ENCODE measurements at places on chromosomes 3 and 15.

GRCh38 chr15:41879321-41879845, 14.5 kb downstream of the SPTBN5 start:
- DNase-seq = no peak

GRCh38 chr3:20015525-20015924, 3.5 kb upstream of the PP2D1 start:
- no peak for DNase-seq

GRCh38 chr3:122993124-122993978, 34.2 kb downstream of the SEMA5B start:
- peak; percentile 83 for DNase-seq

DNA sequence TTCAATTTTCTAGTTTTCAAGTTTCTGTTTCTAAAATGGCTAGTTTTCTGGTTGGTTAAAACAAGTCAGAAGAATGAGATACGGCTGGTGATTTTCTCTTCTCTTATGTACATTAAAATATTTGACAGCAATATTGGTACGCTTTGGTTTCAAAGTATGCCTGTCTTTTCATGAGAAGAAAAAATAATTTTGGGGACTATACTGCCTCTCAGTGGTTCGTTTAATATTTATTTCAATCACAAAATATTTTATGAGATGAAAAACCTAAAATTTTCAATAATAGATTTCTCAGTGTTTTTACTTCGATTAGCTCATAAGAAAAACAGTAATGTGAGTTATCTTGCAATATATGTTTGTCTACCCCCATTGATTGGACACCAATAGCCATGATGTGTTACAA, 72.8 kb upstream of the AADACL2 start:
- no peak for DNase-seq

- DNase-seq = no peak
Measured at GRCh38 chr3:52503788-52504424, 8.8 kb downstream of the STAB1 start.

GRCh38 chr3:31462050-31462569, 70.6 kb upstream of the STT3B start:
- DNase-seq = no peak

DNA sequence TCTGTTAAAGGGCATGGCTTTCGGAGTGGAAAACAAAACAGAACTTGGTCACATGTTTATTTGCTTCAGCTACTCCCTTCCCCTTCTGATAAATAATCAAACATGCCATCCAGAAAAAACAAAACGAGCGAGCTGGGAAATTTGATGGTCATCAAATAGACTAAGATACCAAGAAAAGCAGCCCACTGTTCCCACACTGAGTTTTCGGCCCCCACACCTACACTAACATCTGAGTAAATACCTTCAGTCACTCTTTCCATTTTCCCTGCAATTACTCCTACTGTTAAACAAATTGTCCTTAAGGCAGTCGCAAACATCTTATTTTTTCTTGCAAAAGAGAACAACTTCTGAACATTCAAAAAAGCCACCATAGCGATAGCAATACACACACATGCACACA, 454.6 kb downstream of the FOXP1 start:
- no peak for DNase-seq

DNA sequence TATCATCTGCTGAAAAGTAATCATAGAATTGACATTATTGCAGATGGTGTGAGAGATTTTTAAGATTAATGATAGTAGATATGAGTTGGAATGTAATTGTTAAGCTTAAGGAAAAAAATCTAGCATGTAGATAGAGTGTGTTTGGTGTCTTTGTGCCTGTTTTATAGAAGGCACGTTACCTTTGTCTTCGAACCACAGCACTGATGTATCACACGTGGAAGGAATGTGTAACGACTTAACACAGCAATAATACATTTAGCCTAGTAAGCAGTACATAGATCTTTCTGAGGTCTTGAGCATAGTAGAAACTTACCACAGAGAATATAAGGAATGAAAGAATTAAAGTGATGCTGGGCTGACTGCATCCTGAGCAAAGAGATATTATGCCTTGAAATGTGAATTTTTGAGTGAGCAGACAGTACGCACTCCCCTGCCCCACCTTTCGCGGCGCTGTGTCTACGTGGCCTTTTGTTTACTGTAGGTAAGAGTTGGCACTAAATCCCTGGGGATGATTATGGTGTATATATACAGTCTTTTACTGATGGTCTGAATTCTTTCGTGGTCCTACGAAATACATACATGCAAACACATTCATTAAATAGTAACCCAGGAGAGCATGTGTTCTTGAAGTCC, 217.6 kb upstream of the TOPAZ1 start:
- no peak for DNase-seq

GRCh38 chr3:18424729-18425640, at the start of gene SATB1:
SATB1 (minus strand) TSS chr3:18425339; CDS start chr3:18420967, 4,372 bp downstream.
- DNase-seq = peak; percentile 85

DNA sequence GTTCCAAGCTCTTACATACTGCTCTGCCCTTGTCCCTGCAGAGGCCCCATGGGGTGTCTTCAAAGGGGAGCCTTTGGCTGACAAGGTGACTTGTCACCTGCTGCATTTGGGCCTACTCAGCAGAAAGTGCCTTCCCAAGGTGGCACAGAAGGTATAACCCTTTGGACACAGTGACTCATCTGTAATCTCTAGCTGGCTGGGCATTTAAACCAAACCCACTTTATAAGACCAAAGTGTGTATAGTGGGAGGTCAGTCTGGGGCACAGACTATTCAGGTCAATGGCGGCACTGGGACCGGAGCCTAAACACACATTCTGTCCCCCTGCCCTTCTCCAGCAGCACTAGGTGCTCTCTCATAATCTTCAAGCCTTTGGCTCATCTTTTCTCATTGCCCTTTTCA, 35.1 kb downstream of the GJD2 start:
- DNase-seq = no peak

GRCh38 chr15:35630985-35631384, 85.0 kb upstream of the DPH6 start:
- DNase-seq = no peak

DNA sequence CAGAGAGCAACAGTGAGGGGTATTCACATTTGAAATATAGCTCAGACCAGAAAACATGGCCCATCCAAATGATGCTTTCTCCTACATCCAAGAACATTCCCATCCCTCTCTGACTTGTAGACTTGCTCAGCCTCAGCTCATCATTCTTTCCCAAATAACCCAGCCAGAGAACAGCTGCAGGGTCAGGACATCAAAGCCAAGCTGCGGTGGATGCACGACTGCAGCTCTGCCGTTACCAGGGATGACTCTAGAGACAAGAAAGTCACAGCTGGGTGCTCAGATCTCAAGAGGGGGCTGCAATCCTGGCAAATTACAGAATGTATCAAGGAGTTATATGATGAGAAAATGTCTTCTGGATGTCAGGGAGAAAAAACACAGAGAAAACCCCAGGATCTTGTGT, 944.3 kb downstream of the NTRK3 start:
- DNase-seq = no peak

DNA sequence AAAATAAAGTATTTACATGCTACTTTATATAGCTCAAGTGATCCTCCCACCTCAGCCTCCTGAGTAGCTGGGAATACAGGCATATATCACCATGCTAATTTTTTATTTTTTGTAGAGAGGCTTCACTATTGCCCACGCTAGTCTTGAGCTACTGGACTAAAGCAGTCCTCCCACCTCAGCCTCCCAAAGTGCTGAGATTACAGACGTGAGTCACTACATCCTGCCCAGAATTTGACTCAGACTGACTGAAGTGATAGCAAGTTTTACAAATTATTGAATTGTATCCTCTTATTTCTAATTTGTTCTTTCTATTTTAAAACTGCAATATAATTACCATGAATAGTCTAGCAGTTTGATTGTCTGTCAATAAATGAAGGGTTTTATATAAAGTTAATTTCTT, 210.3 kb upstream of the CGNL1 start:
- no peak for DNase-seq

GRCh38 chr3:105747060-105747541, 121.7 kb downstream of the CBLB start:
- no peak for DNase-seq

- no peak for DNase-seq
Measured at GRCh38 chr15:27820232-27820631, 278.9 kb downstream of the OCA2 start.

DNA sequence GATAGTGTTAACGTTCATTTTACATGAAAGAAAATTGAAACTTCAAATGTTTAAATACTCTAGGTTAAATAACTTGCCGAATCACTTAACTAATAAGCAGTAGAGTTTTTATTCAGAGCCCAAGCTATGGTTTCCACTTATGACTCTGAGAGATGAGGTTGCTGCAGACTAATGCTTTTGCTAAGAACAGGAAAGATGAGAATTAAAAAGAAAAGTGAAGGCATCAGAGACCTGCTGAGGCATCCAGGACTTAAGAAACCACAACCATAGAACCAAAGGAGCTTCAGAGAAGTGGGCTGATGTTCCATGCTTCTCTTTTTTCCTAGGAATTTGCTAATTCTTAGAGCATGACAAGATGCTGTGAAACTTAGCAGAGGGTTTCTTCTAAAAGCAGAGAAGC, 9.5 kb downstream of the HMG20A start:
- no peak for DNase-seq

- DNase-seq = no peak
Measured at GRCh38 chr15:31219221-31219620, 107.4 kb upstream of the KLF13 start.

- peak; percentile 14 for DNase-seq
Measured at GRCh38 chr3:53816425-53816824, 29.8 kb downstream of the CHDH start.

DNA sequence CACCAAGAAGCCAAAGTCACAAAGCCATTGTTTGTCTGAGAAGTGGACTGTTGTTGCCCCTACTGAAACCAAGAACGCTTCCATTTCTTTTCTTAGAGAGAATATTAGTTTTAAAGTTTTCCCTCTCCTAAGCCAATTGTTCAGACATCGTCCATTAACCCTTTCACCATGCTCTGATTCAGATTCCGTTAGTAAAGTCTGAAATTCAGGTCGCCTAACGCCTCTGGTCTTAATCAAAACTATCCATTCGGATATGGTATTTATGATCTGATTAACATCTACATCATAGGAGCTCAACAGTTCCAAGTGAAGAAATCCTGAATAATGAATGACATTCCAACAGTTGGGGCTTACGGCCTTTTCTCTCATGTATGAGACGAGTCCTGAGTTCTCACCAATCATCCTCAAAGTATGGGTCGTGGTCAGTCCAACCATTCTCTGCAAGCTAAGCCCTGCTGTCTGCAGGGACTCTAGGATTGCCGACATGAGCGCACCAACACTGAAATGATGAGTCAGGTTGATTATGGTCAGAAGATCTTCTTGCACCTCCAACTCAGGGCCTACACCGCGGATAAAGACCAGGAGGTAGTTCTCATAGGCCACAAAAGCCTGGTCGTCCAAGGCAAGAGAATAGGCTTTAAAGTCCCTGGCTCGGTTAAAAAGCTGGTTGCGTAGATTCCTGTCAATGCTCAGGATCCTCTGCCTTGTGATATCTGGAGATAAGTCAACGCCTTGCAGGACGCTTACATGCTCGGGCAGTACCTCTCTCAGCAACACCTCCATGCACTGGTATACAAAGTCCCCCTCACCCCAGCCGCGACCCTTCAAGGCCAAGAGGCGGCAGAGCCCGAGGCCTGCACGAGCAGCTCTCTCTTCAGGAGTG, 767 bp downstream of the EPM2AIP1 start:
- no peak for DNase-seq

DNA sequence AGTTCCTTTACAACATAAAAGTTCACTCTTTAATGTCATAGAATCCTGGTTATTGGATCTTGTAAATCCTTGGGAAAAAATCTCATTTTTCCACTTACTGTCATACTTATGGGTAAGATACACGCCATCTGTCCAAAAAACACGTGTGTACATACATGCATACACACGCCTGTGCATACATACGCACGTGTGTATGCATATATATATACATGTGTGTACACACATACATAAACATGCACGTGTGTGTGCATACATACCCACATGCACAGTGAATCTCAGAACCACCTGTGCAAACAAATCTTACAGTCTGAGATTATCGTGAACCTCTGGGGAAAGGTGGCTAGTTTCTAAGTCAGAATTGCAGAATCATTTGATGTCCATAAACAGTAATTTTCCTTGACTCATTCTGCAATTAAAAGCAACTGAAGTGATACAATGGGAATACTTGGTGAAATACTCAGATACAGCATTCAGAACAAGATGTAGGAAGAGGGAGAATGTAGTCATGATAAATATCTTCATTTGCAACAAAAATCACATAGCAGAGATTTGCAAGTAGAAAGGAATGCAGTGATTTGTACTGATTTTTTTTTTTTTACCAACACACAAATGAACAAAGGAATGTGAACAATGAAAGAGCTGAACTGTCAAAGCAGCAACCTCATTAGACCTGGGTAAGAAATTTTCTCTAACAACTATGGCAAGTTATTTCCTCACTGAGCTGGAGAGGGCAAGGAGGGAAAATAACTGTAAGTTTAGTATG, 160.6 kb upstream of the POU1F1 start:
- no peak for DNase-seq

GRCh38 chr3:110318108-110318507, 753.5 kb upstream of the NECTIN3 start:
- DNase-seq = no peak

DNA sequence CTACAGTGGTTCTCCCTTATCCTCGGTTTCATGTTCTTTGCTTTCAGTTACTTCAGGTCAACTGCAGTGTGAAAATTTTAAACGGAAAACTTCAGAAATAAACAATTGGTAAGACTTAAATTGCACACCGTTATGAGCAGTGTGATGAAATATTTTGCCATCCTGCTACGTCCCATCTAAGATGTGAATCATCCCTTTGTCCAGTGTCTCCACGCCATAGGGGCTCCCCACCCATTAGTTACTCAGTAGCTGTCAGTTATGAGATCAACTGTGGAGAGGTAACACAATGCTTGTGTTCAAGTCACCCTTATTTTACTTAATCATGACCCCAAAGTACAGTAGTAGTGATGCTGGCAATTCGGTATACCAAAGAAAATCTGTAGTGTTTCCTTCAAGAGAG, 47.4 kb downstream of the TJP1 start:
- DNase-seq = no peak

DNA sequence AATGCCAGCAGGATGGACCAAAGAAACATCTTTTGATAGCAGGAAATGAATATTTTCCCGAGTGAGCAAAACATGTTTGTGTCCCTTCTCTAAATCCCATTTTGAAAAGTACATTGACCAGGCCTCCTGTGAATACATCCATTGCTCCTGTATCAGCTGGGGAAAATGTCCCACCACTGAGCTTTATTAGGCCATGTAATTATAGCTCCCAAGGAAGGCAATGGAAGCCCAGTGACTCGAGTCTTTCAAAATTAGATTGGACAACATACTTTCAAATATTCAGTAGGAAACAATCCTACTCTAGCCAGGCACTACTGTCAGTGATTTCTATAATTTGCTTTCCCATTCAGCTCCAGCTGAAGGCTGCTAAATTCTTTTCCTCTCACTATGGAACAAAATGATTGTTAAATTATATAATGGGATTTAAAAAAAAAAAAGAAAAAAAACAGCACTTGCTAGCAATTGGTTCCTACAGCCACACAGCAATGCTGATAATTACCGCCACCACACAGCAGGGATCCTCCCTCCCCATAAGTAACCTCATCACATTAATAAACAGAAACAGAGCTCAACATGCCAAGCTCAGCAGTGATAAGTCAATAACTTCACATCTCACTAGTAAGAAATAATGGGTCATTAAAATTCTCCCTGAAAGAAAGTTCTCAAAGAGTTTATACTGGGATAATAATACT, 172.4 kb upstream of the SLC2A2 start:
- no peak for DNase-seq
